Activated naive CD4-positive, alpha-beta T cell treated with anti-CD3 and anti-CD28 coated beads, Interleukin-2, amount 10 ng/mL, durations not matched to agents 5 hours and 36 hours (primary cell): ENCODE measurements at places on chromosomes 11 and 22. TPM values are rescaled to one million over a fixed set of nuclear protein-coding genes. Genes with fewer than 3 reads are reported as not detected.

Gene DYNC2H1
- 0.60 TPM for total RNA-seq

Gene SYT8
- total RNA-seq = not detected

Gene PTPRJ
- 70.2 TPM for total RNA-seq

Gene MN1
- total RNA-seq = 0.18 TPM

Gene GGTLC2
- not detected for total RNA-seq

Gene MUC5B
- not detected for total RNA-seq

Gene PLEKHB1
- 12.6 TPM for total RNA-seq

Gene LINC01488
- total RNA-seq = not detected

Gene FGF19
- total RNA-seq = not detected

Gene RASGRP2
- 274 TPM for total RNA-seq

Gene MMP1
- not detected for total RNA-seq

Gene C11orf86
- not detected for total RNA-seq

Gene TBX10
- not detected for total RNA-seq

Gene MPPED1
- not detected for total RNA-seq

Gene RFPL2
- 0.31 TPM for total RNA-seq

Gene SLN
- not detected for total RNA-seq

Gene CAPN5
- total RNA-seq = 2.8 TPM

Gene COA4
- total RNA-seq = 53.3 TPM

Gene APOBEC3C
- 104 TPM for total RNA-seq
